Activated naive CD8-positive, alpha-beta T cell treated with anti-CD3 and anti-CD28 coated beads for 36 hours (primary cell): ENCODE measurements at places on chromosomes 7 and 10. TPM values are rescaled to one million over a fixed set of nuclear protein-coding genes. Genes with fewer than 3 reads are reported as not detected.

DNA sequence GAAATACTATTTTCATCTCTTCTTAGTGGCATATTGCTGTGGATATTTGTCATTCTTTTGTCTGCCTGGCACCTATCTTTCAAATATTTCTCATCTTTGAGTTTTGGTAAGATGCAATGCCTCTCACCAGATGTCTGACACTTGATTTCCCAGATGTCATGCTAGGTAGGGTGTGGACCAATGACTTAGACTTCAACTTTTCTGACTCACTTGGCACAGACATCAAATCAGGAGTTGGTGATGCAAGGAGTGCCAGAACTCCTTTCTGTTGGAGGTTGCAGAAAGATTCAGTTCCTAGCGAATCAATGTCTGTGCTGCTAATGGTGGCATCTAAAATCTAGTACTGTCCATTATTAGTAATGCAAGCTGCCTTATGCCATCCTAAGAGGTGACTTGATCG is 216.9 kb upstream of the FERD3L start:
- H3K36me3 ChIP-seq, result no peaks in the 10 kb centered on the region
- no peak for DNase-seq
- no peak overlapping the region for H3K27ac ChIP-seq
- no peaks in the 10 kb centered on the region for H3K4me1 ChIP-seq
- H3K27me3 ChIP-seq, result no peaks in the 10 kb centered on the region

DNA sequence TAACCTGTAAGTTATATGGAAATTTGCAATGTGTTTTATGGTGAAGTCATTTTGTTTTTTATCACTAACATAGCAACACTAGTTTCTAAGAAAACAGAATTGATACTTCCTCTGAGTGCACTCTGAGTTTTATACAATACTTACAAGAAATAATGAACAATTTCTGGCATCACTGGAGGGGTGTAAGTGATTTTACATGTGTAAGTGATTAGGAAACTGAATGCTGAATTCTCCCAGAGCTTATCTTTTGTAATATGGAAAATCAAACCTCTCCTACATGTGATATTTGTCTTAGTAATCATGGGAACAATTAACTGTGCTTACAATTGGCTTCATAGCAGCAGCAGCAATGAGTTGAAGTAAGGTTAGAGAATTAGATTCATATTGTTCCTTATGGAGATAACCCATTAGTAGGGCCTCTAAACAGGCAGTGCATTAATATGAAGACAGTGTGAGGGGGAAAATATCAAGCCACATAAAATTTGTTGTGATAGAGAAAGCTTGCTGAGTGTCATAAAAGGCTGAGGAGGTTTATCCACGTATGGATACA is 37.4 kb downstream of the SEMA3C start:
- H3K27ac ChIP-seq, result no peak overlapping the region
- H3K4me1 ChIP-seq, result no peaks in the 10 kb centered on the region
- H3K27me3 ChIP-seq, result no peaks in the 10 kb centered on the region
- H3K4me3 ChIP-seq, result no peak overlapping the region

Gene SDK1
- total RNA-seq, result 0.54 TPM

Gene PNLIPRP1
- not detected for total RNA-seq

Gene COBL
- total RNA-seq, result not detected

GRCh38 chr7:130293521-130293920 is 560 bp downstream of the CPA4 start:
- no peak overlapping the region for H3K27ac ChIP-seq
- DNase-seq, result no peak
- H3K36me3 ChIP-seq, result no peaks in the 10 kb centered on the region
- no peaks in the 10 kb centered on the region for H3K4me1 ChIP-seq
- no peaks in the 10 kb centered on the region for H3K27me3 ChIP-seq
- H3K4me3 ChIP-seq, result no peak overlapping the region

DNA sequence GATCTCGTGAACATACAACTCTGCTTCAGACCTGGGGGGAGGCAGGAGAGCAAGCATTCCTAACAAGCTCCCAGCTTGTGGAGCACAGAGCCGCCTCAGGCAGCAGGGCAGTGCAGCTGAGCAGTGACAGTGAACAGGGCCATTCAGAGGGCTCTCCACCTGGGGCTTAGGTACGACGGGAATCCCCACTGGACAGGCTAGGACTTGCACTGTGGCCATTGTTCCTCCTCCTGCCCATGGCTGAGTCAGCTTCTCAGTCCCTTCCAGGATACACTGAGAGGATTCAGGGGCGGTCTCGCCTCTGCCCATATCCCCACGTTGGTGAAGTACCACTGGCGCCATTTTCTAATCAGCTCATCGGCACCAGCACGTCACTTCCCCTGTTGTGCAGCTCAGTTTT is 71.1 kb downstream of the FIGNL1 start:
- no peaks in the 10 kb centered on the region for H3K27me3 ChIP-seq
- H3K4me3 ChIP-seq, result no peak overlapping the region
- H3K27ac ChIP-seq, result peak overlapping the region; percentile 66
- no peak for DNase-seq
- H3K4me1 ChIP-seq, result peaks cover 85% of the 10 kb centered on the region
- peaks cover 80% of the 10 kb centered on the region for H3K36me3 ChIP-seq

DNA sequence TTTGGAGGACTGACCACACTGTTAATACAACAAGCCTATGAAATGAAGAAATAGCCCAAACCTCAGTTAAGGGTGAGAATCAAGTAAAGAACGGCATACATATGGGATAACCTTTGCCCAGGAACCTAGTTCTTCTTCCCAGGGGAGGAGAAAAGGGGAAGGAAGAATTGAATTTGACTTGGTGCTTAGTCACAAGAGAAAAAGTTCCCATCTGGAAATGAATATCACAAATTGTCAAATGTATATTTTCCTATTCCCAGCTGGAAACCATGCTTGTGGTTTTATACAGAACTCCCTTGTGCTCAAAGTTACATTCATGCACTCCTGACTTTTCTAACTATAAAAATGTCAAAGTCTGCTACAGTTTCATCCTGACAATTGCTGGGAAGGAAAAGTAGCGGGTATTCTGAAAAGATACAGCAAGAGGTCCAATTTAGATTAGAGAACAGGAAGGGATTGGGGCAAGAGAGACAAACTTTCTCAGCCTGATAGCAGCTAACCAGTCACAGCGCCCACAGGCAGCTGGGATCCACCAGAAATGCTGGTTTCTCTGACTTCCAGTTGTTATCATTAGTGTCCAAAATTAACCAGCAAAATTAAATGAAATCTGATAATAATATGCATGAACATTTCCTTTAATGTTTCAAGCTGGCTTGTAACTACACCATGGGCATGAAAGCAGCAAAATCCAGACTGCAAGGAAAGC is 18.6 kb upstream of the GSAP start:
- H3K27me3 ChIP-seq, result no peaks in the 10 kb centered on the region
- no peaks in the 10 kb centered on the region for H3K36me3 ChIP-seq
- H3K4me1 ChIP-seq, result peaks cover 4% of the 10 kb centered on the region
- H3K4me3 ChIP-seq, result no peak overlapping the region
- DNase-seq, result no peak

Gene ZNF800
- 32.1 TPM for total RNA-seq

DNA sequence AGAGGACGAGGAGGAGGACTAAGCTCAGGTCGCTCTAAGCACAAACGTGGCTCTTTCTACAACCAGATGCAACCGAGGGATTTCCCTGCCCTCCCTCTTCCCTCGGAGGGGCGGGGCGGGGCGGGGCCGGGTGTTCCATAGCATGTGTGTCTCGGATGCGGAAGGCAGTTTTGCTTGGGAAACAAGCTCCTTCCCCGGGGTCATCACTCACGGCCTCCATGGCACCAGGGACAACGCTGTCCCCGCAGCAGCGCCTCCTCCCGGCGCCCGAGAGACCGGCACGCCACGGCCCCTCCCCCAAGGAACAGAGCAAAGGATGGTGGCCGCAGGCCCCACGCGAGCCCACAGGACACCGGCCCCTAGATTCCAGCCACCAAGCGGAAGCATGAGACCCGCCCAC is 110.5 kb downstream of the PAXIP1 start:
- no peak for DNase-seq
- H3K4me1 ChIP-seq, result no peaks in the 10 kb centered on the region
- no peaks in the 10 kb centered on the region for H3K36me3 ChIP-seq
- no peak overlapping the region for H3K4me3 ChIP-seq
- no peaks in the 10 kb centered on the region for H3K27me3 ChIP-seq
